Epithelial cell of esophagus (primary cell): ENCODE measurements at places on chromosomes 2 and 18.

GRCh38 chr2:55163274-55163721, 68.8 kb downstream of the CLHC1 start:
- no peak for DNase-seq

DNA sequence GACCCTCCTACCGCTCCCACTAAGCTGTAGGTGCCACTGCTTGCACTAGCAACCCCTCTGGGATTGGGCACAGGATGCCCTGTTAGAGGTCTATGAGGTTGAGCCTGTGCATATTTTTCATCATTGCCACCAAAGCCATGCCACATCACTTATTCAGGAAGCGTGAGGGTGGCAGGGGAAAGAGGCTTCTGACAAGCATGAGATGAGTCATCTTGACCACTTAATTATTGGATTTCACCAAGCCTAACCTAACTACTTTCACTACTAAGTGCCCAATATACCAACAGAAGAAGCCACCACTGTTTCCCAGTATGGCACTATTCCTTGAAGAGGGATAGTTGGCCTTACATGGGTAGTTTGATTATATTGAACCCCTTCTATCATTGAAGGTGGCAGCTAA, 181.3 kb upstream of the EPHA4 start:
- no peak for DNase-seq

DNA sequence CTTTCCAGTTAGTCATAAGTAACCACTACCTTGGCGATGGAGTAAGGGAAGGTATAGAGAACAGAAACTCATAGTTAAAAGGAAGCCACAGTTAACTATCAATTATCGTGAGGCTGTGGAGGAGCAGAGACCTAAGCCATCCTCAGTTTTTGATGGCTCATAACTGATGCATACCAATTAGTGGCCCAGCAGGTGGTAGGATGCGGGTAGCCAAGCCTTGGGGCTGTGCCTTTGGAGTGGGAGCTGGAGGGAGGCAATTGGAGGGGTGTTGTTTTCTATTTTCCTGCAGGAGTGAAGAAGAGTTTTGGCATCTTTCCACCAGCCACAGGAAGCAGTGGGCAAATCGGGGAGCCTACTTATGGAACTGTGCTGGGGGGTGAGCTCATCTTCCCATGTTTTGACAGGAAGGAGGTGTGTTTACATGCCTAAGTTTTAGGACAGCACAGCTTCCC, 194.8 kb downstream of the TPGS2 start:
- peak; percentile 29 for DNase-seq

- DNase-seq = no peak
Measured at GRCh38 chr2:107376909-107377308, 449.8 kb upstream of the RGPD4 start.

- no peak for DNase-seq
Measured at GRCh38 chr2:241931976-241932898, 62.7 kb downstream of the RTP5 start.

DNA sequence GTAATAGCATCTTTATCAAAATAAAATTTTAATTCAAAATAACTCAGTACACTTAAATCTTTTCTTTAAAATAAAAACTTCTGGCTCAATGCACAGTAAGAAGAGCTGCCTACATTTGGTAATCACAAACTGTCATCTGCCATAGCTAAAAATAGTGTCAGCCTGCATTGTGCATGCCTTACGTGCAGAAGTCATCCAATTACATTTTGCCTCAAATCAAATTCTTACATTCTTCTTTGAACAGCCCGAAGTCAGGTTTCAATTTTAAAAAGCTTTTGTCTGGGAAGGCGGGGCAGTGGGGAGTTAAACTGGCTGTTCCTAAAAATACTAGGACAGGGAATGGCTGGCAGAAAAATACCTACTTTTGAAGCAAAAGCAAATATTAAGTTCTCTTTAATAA, 51.1 kb downstream of the RTN4 start:
- DNase-seq = peak; percentile 52

- peak; percentile 82 for DNase-seq
Measured at GRCh38 chr18:13797157-13797611, 26.8 kb upstream of the MC5R start.
